ENCODE measurements at places on chromosomes 7 and 10.

- DNase-seq = no peak
Observed at GRCh38 chr7:116495736-116496135, 3.8 kb upstream of the CAV2 start.

- no peak for DNase-seq
Observed at GRCh38 chr7:2525658-2526630, 6.4 kb downstream of the LFNG start.

GRCh38 chr7:116328161-116328560 lies 117.8 kb downstream of the TES start:
- DNase-seq = no peak

- DNase-seq = no peak
Observed at GRCh38 chr10:17365402-17365801, 89.0 kb downstream of the ST8SIA6 start.

DNA sequence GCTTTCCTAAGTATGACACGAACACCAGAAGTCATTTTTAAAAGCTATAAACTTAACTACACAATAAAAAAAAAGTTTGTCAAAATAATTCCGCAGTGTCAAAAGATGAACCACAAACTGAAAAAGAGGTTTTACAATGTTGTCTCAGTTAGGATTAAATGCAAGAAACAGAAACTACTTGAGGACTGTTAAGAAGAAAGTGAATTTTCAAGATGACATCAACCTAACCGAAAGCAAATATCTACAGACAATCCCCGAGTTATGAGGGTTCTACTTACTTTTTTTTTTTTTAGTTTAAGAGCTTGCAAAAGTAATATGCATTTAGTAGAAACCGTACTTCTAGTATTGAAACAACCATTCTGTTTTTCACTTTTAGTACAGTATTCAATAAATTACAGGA lies 62.3 kb downstream of the TFPI2 start:
- DNase-seq = no peak

DNA sequence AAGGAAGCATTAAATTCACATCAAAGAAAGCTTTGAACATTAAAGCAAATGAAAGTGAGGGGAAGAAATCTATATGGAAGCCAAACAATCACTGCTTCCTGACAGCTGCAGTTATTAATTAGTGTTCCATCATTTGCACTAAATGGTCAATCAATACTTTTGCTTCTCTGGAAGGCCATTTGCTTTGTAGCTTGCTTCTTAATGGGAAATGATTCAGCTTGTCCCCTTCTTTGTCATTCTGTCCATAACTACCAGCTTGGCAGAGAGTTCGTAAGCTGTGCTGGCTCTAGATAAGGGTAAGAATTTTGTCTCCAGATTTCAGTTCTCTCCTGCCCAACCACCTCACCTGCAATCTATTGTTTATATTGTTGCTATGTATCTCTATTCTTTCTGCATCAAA lies 596.6 kb downstream of the CNTNAP2 start:
- no peak for DNase-seq

DNA sequence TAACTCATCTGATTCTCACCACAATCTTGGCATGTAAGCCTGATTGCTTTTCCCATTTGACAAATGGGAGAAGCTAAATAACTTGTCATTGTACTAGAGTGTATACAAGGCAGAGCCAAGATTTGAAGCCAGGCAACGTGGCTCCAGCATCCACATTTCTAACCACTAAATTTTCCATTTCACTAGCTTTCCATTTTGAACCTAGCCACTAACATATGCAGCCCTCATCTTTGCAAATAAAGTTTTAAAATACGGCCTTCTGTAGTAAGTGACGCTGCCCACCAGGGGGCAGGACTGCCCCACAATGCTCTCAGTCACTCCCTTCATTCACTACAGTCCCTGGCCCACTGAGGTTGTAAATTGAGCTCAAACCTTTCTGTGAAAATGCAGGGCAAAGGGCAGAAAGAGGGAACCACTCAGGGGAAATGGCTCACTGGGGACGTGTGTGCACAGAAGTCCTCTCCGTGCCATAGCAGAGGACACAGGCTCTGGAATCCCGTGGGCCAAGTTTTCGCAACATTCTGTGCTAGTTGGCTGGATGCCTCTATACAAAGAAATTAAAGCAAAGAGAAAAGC lies 315.7 kb downstream of the TNS3 start:
- peak; percentile 78 for DNase-seq

DNA sequence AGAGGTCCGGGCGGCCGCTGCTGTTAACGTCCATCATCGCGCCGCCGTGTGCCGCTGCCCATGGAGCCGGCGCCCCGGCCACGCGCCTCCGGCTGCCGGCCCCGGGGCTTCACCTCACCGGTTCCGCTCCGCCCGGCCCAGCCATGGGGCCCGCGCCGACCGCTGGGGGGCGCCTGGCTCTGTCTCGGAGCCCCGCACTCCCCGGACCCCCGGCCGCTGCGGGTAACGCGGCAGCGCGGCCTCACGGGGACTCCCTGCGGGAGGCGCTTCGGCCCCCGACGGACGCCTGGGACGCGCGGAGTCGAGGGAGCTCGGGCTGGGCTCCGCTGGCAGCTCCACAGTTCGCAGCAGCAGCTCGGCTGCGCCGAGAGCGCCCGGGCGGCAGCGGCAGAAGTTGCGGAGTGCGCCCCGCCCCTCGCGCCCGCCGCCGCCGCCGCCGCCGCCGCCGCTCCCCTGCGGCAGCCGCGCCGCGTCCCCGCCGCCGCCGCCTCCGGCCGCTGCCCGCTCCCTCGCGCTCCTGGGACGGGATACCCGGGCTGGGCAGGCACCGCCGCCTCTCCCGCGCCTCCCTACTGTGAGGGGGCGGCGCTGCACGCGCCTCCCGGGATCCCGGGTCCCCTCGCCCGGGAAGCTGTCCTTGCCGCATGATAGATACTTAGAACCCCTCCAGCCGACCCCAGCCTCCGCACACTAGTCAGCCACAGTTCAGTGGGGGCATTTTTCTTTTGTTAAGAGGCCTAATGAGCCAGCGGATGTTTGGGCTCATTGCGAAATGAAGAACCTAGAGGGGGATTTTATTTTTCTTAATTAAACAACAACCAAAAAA lies at the start of gene HTR7:
HTR7 (minus strand) TSS at position 405 of the 826 bp plus-strand sequence; CDS start at position 37, 368 bp downstream.
- DNase-seq = peak; percentile 66

DNA sequence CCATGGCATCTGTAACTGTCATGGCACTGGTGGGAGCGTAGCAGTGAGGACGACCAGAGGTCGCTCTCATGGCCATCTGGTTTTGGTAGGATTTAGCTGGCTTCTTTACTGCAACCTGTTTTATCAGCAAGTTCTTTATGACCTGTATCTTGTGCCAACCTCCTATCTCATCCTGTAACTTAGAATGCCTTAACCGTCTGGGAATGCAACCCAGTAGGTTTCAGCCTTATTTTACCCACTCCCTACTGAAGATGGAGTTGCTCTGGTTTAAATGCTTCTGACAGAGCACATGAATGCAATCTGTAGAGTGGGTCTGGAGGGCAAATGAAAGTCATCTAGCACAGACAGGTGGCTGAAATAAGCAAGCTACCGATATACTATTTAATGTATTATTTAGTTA lies 55.3 kb upstream of the OPN4 start:
- DNase-seq = no peak

DNA sequence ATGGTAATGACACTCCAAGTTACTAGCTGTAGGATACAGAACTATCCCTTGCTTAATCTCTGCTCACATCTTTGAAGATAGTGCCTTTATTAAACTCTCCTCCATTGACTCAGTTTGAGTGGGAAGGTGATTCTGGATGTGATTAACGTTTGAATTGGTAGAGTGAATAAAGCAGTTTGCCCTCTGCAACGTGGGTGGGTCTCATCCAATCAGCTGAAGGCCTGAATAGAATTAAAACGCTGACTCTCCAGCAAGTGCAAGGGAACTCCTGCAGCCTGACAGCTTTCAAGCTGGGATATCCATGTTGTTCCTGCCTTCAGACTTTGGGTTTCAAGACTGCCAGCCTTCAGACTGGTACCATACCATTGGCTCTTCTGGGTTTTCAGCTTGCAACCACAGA lies 21.6 kb downstream of the KLF14 start:
- DNase-seq = no peak

DNA sequence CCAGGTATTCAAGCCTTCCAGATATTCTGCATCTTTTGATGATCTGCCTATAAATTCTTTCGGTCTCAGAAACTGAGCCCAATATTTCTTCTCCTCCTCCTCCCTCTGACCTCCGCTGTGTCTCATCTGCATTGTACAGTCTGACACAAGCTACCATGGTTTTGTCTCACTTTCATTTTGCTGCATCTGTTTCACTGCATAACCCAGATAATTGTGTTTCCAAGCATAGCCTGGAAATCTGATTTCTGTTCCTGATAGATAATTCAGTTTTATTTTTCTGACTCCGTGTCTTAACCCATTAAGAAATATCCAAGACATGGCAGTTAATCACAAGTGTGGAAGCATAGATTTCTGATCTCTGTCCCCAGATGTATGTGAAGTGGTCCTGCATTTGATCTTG lies 374.2 kb upstream of the SEMA3A start:
- no peak for DNase-seq

DNA sequence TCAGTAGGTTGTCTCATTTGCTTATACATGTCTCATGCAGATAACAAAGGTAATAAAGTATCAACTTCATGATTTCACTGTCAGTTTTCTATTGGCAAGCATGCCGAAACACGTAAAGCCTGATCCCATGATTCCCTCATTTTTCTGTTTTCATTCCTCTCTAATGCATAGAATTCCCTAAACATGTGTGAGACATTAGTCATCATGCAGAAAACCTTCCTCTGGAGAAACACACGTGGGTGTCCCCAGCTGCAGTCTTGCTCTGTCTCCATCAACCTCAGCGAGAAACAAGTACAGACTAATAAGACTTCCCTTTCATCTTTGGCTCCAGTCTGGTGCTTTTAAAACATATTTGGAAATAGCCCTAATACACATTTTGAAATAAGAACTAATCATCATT lies 432.7 kb upstream of the VSTM2A start:
- no peak for DNase-seq

DNA sequence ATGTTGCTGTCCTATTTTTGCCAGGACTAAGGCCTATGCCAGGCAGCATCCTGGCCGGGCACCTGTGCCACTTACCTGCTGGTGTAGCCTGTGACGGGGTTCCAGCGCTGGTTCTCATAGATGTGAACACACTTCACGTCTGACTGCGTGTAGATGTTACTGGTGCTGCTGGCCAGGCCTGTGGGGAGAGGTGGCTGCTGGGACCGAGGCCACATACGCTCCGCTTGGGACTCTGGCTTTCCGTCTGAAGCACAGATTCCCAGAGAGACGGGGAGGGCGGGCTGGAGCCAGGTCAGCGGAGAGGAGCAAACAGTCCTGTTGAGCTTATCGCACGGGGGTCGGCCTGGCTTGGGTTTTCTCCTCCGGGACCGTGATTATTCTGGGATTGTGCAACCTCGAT lies 16.7 kb downstream of the BHLHA15 start:
- DNase-seq = no peak

DNA sequence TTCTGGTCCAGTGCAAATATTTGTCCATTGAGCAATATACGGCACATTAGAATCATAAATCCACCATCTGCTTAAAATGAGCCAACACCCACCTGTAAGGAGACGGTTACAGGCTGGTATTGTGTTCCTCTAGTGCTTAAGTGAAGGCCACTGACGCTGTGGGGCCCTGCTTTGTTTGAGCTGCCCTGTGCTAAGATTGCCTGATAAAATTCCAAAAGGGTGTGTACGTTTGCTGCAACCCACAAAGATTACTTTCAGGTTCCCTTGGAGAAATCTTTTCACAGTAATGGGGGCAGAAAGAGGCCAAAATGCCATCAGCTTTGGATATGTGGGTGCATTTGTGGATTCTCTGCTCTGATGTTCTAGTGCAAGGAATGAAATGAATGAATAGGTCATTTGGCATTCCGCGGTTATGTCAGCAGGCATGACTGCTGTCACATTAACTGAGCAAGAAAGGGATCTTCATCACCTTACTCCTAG lies 34.4 kb downstream of the AGR3 start:
- DNase-seq = no peak

DNA sequence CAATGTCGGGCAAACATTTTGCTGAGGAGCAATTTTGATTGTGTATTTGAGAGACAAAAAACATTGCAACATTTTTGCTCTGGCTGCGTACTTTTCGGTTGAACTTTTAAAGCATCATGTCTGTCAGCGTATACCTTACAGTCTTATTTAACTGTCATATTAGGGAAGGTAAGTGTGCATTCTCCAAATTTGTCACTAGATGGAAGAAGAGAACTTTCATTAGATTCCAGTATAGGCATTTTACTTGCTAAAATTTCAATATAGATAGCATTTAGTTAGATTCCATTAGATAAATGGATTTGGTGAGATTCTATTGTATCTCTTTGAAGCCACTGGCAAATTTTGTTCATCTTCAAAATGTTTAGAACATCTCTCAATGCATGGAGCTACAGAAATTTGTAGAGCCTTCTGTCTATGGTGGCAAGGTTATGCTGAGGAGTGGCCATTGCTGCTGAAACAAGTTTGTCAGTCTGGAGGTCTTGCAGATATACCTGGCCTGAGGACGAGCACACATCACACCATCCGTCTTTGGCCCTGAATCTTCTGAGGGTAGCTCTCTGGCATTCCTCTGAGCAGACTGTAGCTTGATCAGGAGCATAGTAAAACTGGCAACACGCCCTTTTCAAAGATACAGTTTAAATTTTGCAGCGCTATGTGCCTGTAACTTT lies 437.5 kb upstream of the MBL2 start:
- DNase-seq = no peak

DNA sequence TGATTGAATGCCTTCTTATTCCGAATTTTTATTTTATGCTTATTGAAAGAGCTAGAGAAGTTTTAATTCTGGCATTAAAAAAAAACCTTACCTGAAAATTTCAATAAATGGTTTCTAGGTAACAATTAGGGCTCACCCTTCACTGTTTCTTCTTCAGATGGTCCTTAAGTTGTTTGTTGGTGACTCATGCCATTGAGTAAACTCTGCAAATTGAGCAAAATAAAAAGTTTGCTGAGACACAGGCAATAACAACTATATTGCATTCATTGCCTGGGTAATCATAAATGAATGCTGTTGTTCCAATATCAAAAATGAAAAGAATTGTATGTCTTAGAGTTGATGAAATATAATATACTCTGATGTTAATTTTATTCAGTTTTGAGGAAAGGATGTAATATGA lies 300.3 kb downstream of the CDK14 start:
- DNase-seq = no peak

- no peak for DNase-seq
Observed at GRCh38 chr7:142511801-142512200, 237.5 kb upstream of the PRSS1 start.

GRCh38 chr7:142383841-142384492 lies 126.1 kb upstream of the PRSS58 start:
- no peak for DNase-seq

GRCh38 chr7:125857606-125858005 lies 928.0 kb upstream of the POT1 start:
- no peak for DNase-seq

- no peak for DNase-seq
Observed at GRCh38 chr7:80128918-80129317, 5.7 kb upstream of the GNAI1 start.

DNA sequence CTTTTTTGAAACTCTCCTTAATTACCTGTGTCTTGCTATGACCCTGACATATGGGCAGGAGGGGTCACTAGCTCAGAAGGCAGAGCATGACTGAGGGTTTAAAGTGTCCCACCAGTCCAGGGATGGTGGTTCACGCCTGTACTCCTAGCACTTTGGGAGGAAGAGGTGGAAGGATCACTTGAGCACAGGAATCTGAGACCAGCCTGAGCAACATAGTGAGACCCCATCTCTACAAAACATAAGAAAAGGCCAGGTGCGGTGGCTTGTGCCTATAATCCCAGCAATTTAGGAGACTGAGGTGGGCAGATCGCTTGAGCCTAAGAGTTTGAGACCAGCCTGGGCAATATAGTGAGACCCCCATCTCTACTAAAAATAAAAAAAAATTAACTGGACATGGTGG lies 133.8 kb downstream of the TMEM178B start:
- DNase-seq = no peak
